NCI-H1436 (cell line): ENCODE measurements at places on chromosomes 12 and 14.
A peak's percentile ranks its signal among the peaks of the same experiment; 100 is the strongest.

GRCh38 chr12:87509237-87509820 is 519.9 kb downstream of the C12orf50 start:
- DNase-seq: peak; percentile 19

- DNase-seq: no peak
Measured at GRCh38 chr14:77148510-77149231, 7.1 kb upstream of the ZDHHC22 start.

GRCh38 chr12:52531566-52532300 is 11.5 kb upstream of the KRT5 start:
- DNase-seq: no peak

- DNase-seq: no peak
Measured at GRCh38 chr14:52021957-52022600, 32.7 kb downstream of the RTRAF start.

DNA sequence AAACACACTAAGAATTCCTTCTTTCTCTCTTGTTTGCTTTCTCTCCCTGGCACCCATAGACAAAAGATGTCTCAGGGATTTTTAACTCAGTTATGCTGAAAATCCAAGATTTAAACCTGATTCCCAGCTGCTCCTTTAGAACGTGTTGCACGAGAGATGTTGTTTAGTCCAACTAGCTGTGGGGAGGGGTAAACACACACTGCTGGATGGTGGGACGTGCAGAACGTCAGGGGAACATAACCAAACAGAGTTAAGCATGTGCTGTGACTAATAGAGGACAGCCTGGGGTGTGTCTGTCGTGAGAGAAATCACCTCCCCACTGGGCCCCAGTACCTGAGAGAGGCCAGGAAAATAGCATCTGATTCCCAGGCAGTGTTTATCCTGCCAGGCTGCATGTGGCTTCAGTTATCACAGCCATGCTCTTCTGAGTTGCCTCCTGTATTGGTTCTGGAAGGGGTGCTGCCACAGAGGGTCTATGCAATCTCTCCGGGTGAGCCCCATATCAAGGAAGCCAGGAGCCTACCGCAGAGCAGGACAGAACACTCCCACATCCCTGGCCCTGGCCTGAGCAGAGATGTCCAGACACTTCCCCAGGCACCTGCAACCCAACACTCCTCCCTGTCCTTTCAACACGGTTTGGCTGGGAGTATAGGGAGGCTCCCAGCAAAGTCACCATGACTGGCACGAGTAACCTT is 112.7 kb upstream of the EGLN3 start:
- no peak for DNase-seq

- no peak for DNase-seq
Measured at GRCh38 chr14:30756594-30756993, 117.8 kb upstream of the COCH start.
